ENCODE measurements at places on chromosomes 12 and 14.

DNA sequence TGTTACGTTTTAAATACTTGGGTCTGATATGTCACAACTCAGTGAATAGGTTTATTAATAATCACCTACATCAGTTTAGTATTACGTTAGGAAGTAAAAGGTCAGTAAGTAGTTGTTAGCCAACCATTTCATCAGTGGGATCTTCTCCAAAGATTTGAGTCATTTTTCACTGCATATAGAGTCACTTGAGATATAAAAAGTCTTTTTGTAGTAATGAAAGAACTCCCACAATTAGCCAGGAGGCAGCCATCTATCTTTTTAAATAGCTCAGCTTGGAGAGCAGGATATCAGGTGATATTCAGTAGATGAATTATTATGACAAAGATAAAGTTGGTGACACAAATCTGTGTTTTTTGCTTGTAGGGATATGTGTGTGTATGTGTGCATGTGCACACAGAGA, 309.3 kb downstream of the PDZRN4 start:
- no peak for DNase-seq

GRCh38 chr12:30506411-30506810, 189.3 kb downstream of the IPO8 start:
- DNase-seq = no peak

GRCh38 chr12:30461026-30461615, 234.5 kb downstream of the IPO8 start:
- DNase-seq = no peak

DNA sequence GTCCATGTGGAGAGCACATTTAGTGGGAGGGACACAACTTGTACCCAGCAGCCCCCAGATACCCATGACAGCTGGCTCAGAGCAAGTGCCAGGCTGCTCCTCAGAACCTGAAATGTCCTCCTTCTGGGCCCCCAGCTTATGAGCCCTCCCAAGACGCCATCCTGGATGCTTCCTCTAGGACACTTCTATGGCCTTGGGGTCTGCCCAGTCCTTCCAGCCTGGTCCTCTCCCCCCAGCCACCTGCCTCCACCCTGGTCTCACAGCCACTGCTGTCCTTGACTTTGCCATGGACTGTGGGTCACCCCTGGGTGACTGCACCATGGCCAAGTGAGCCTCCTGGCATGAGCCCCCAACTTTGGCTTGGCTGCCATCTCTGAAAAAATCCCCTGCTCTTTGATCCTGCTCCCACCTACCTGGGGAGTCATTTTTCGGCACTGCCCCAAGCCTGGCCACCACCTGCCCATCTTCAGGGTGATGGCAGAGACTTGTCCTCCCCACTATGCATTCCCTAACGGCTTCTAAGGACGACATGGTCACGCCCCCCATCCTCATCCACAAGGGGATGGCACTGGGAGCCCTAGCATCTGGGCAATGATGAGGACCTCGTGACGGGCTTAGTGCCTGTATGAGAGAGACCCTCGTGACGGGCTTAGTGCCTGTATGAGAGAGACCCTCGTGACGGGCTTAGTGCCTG, 323.7 kb downstream of the TMEM121 start:
- DNase-seq = no peak

All from activated T-cell treated with anti-CD3 and anti-CD28 coated beads, Interleukin-2, amount 50 U/mL, for 24 hours (primary cell).